ENCODE measurements at places on chromosomes 7 and 10.

DNA sequence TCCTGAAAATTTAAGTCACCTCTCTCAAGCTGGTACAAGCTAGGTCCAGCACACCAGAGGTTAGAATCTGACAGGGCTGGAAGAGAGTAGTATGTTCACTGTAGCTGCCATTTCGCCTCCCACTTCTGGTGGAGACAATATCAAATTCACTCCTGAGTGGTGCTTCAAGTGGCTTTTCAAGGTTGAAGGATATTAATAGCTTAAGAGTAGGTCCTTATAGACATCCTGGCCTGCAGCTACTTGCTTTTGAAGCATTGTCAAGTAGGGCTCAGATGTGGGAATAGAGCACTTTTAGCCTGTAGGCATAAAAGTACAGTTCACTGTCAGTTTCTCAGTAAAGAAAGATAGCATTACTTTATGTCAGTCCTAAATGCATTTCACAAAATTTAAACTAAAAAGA is 270.5 kb upstream of the PLPP4 start:
- DNase-seq = no peak

DNA sequence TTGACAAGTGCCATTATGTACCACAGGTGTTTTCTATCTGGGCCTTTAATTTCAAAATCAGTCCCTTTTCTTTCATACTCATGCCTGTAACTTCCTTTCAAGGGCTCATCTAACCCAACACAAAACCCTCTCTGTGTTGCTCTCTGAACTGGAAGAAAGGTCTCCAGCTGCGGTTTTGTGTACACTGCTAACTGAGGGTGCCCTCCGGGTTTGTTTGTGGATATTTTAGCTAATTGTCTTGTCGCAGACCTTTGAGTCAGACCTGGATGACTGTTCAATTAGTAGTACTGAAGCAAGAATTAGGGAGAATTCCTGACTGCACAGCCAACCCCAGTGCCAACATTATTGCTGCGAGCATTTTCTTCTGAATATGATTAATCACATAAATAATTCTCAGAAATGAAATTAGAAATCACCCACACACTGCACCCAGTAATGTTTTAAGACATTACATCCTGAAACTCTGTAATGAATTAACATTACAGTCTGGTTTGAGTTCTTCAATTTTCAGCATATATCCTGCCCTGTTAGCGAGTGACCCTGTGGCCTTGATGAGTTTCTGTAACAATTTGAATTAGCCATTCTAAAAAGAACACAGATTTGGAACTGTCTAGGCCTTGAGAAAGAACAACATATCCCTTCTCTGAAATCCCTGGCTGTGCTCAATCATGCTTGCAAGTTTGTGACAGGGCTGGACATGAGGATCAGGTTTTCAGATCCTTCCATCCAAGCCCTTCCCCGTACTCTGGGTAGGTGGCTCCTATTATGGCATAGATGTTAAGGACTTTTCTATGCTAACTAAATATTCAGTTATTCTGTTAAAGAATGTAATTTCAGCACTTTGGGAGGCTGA is 460.1 kb downstream of the PLXDC2 start:
- peak; percentile 43 for DNase-seq

GRCh38 chr10:92303096-92303495 is 12.1 kb downstream of the MARCHF5 start:
- DNase-seq = no peak

GRCh38 chr10:18204039-18204835 is 64.0 kb downstream of the CACNB2 start:
- no peak for DNase-seq

GRCh38 chr10:122531939-122532338 is 28.6 kb upstream of the DMBT1 start:
- no peak for DNase-seq

DNA sequence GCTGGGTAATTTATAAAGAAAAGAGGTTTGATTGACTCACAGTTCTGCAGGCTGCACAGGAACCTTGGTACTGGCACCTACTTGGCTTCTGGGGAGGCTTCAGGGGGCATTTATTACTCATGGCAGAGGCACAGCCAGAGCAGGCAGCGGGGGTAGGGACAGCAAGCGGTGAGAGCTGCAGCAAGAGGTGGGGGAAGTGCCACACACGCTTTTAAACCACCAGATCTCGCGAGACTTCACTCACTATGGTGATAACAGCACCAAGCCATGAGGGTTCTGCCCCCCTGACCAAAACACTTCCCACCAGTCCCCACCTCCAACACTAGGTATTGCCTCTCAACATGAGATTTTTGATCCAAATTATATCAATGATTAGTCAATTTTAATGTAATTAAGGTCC is 24.1 kb upstream of the MAT1A start:
- no peak for DNase-seq
